C1 segment of cervical spinal cord (tissue), 14 donors: ENCODE measurements at places on chromosomes 13 and 19.
A peak's percentile ranks its signal among the peaks of the same experiment; 100 is the strongest.

DNA sequence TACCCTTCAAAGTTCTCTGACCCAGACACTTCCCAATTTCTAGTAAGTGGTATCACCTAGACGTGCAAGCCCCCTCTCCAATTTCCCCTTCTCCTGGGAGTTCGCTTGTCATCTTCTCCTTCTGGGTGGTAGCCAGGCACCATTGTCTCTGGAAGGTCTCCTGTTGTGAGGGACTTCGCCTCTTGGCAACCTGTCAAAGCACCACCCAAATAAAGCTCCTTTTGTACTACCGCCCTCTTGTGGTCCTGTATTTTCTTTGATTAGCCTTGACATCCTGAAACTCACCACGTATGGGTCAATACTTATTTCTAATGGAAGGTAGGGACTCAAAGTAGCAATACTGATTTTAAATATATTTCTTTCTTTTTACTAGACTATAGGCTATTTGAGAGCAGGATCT lies 8.2 kb downstream of the GPC5 start:
- no peak for DNase-seq

- DNase-seq = no peak
Measured at GRCh38 chr13:53060840-53061490, 32.4 kb downstream of the OLFM4 start.

DNA sequence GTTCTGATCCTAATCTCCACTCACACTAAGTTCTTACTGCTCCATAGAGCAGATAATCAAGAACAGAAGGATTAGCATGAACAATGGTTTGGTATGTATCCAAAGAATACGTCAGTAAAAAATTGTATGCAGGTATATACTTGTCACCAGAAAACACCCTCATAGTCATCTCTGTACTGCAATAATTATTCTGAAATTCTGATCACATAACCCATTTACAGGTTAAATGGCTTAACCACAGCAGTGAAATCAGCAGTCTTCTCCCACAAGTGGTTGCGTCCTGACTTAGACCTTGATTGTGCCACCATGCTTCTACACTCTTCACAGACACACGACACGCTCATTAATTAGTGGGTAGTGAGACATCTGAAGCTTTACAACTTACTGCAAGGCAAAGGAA lies 50.9 kb downstream of the LNX2 start:
- DNase-seq = no peak

DNA sequence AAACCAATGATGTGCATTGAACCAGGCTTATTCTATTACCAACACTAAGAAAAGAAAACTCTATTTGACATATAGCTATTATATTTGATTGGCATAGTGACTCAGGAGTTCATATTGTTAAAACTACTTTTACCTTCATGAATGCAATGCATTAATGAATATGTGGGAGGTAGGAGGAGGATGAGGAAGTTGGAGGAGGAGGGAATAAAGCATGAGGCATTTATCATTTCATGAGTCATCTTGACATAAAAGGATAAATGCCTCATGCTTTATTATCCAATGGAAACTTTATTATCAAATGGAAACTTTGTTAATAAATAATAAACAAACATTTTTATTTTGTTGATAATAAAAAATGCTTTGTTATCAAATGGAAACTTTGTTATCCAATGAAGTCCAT lies 116.5 kb downstream of the SPRY2 start:
- DNase-seq = no peak

GRCh38 chr13:78589206-78589605 lies 14.1 kb downstream of the POU4F1 start:
- DNase-seq = no peak

- DNase-seq = no peak
Measured at GRCh38 chr19:19649580-19649995, 6.1 kb upstream of the GMIP start.

- DNase-seq = no peak
Measured at GRCh38 chr13:96806746-96807145, 187.5 kb downstream of the OXGR1 start.

DNA sequence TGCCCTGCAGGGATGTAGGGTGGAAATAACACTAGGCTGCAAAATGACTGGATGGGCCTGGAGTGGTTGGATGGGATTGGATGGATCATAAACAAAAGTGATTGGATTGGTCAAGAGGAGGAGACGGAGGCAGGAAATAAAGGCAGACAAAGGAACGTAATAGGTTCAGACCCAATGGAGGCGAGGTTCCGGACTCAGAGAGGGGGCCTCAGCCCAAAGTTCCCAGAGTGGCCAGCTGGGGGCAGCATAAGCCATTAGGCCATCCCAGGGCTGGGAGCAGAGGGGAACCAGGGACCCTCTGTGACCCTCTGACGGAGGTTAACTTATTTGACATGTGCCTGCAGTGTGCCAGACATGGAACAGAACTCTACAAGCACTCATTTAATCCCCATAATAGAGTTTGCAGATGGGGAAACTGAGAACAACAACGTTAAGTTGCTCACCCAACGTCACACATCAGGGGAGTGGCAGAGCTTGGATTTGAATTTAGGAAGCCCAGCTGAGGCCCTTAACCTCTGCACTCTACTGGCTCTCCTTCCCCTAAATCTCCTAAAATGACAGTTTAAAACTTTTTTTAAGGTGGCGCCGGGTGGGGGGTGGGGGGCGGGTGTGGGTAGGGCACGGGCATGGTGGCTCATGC lies 15.3 kb upstream of the MAP1S start:
- DNase-seq = peak; percentile 30

DNA sequence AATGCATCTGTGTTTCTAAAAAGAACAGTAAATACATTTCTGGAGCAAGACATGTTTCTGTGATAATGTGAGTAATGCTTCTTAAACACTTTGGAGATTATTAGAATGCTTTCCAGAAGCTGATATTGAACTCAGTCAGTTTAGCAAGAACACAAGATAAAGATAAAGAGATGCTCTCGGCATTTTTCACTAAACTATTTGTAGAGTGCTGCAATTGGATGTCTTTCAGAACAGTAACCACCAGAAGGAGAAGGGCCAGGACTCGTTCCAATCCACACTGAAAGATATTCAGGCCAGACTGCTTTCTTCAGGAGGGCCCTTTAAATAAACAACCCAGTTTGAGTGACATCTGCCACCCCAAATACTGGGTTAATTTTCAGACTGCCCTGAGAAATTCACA lies 456.0 kb downstream of the TBC1D4 start:
- no peak for DNase-seq
